ENCODE measurements at places on chromosomes 11 and 22.
A peak's percentile ranks its signal among the peaks of the same experiment; 100 is the strongest.

DNA sequence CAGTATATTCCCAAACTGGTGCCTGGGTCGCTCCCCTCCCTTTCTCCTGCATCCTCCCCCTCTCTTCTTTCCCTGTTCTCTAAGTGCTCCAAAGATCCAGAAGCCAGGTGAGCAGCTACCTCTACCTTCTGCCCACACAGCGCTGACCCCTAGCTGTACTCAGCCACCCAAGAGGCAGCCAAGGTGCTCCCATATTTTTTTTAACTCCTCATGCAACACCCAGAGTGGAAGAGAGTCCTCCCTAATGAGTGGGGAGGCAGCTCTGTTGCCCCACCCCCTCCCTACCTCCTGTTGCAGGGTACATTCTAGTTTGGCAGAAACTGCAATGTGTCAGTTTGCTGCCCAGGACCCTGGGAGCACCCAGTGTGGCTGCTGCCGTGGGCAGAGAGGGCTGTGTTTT lies 40.2 kb downstream of the RPL27A start:
- DNase-seq, result no peak

DNA sequence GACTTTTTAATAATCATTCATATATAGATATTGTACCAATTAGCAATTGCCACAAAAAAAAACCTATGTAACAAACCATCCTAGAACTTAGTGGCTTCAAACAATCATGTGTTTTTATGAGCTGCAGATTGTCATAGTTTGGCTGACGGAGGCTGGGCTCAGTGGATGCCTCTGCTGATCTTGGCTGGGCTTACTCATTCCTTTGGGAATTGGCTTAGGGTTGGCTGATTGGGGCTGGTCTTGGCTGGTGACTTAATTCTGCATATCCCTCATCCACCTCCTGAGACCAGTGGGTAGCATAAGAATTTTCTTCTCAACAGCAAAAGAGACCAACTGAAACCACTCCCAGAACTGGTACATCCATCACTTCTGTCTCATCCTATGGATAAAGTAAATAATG lies 57.9 kb upstream of the PHF21B start:
- no peak for DNase-seq

GRCh38 chr22:40635940-40636379 lies 559 bp downstream of the MRTFA start:
- DNase-seq, result no peak

DNA sequence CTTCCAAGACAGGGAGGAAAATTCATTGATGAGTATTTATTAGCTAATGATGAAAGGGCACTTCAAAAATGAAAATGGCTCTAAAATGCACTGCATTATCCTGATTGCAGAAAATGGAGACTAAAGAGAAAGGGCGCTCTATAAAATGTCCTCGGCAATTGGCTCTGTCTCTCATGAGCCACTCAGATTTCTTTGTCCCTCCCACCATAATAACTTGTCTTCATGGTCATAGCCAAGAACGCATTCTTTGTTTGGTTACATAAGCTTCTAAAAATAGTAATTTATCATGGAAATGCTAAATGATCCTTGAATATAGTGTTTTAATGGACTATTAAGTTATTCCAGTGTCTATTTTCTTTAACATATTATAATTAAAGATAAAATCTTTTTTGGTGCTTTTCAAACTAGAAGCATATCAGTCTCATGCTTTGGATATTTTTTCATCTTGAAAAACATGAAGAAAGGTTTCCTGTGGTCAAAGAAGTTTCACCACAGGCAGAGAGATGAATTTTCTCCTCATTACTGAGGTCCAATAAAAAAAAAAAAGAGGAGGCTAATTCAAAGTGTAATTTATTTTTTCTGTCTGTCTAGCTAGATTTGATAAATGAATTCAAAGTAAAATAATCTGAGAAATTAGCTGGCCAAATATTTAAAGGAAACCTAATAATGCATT lies 238.1 kb upstream of the BLID start:
- DNase-seq, result no peak

DNA sequence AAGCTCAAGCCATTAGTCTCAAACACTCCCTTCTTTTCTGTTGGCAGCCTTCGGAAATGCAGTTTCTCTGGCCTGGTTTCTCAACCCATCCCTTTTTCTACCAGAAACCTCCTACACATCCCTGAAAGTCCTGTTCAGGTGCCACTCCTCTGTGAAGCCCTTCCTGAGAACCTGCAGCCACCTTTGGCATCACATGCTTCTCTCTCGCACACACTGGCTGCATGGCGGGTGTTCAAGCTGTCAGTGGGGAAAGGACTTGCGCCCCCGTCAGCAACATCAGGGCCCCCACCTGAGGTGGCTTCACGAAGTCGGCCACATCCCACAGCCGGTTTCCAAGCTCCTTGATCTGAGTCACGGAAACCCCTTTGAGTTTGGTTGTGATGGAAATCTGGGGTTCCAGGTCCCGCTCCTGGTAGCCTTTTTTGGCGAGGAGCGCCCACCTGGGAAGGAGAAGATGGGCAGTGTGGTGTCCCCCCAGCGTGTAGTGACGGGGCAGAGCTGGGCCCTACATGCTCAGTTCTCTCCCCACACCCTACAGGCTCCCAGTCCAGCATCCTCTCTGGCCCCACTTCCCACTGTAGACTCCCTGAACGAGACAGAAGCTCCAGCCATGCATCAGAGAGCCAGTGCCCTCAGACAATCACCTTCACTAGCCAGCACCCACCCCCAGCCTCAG lies 1.7 kb upstream of the LRRC74B start:
- DNase-seq, result no peak

DNA sequence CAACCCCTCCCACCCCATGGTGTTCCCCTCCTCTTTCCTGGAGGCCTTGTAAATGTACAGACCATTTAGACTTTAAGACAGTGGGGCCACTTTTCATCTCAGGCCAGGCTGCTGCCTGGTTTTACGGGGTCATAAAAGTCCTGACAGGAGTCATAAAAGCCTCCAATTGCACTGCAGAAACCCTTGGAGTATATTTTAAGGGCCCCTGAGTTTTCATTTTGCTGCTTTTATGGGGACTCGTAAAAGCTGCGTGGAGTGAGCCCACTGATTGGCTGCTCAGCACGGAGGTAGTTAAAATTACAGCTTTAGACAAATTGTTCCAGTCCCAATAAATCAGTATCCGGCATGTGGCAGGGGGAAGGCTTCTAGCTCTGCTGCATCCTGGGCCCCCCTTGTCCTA lies 627.6 kb downstream of the NTM start:
- no peak for DNase-seq

GRCh38 chr22:49103314-49104059 lies 724.2 kb downstream of the BRD1 start:
- no peak for DNase-seq

GRCh38 chr11:107619926-107620325 lies 29.0 kb downstream of the ELMOD1 start:
- peak; percentile 16 for DNase-seq
